Stimulated activated CD4-positive, alpha-beta T cell treated with anti-CD3 and anti-CD28 coated beads, Interleukin-4, amount 100 ng/mL, for 4 hours (primary cell): ENCODE measurements at places on chromosomes 16 and 17.

- DNase-seq = no peak
Measured at GRCh38 chr16:9248162-9248561, 156.7 kb downstream of the HAPSTR1 start.

DNA sequence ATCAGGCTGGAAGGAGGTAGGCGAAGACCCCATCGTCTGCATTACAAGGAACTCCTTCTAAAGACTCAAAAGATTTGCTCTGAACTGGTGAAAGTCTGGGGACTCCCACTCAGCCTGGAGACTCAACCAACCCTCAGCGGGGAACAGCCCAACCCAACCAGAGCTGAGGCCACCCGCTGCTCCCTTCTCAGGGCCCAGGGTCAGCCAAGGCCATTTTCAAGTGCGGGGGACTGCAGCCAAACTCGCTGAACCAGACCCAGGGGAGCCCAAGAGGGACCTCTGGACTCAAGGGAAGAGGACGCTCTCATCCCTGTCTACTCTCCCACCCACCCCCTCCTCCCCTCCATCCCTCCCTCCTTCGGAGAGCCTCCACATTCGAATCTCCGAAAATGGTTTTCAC is 24.1 kb downstream of the XYLT1 start:
- no peak for DNase-seq

- no peak for DNase-seq
Measured at GRCh38 chr16:72023962-72024361, 15.4 kb downstream of the DHODH start.

- DNase-seq = no peak
Measured at GRCh38 chr17:75830164-75831031, 13.8 kb downstream of the UNC13D start.

- DNase-seq = no peak
Measured at GRCh38 chr17:69179227-69179952, 37.7 kb upstream of the ABCA6 start.

GRCh38 chr17:78475211-78475610 is 96.8 kb downstream of the PGS1 start:
- DNase-seq = no peak

DNA sequence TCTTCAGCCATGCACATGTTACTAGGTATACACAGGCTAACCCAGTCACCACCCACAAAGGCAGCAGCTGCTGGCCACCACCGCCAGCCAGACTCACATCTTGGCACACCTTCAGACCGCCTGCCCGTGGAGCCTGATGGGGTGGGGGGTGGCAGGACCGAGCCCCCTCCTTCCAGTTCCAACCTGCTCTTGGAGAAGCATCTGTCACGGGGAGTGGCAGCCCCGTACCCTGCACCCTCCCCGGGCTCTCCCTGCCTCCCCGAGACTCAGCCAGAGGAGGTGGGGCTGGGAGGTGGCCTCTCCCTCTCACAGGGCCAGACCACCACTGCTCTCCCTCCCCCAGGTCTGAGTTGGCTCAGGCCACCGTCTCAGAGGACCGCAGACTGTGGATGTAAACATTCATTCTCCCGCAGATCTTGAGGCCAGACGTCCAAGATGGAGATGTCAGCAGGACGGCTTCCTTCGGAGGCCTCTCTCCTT is 11.3 kb upstream of the RBFOX3 start:
- DNase-seq = no peak

GRCh38 chr17:75124041-75124818 is 7.3 kb downstream of the NT5C start:
- peak; percentile 82 for DNase-seq

DNA sequence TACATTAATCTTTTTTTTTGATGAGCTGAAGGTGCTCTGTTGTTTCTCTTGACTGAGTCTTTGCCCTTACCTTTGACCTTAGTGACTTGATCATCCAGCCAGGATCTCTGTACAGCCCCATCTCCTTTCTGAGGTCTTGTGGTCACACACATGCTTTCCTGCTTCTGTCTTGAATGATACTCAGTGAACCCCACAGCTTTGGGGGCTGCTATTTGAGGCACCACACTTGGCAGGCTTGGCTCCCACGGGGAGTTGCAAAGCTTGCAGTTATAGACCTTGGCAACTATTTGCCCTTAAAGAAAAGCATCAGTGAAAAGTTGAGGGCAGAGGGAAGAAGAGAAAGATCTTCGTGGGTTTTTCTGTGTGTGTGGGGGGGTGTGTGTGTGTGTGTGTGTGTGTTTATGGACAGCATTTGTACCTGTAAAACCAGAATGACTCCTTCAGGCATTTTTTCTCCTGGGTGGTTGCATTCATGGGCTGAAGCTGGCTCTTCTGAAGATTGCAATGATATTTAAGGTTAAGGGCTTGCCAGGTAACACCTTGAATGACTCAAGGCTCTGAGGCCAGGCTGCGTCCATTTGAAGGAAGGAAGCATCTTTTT is 101.6 kb downstream of the MSI2 start:
- DNase-seq = no peak

DNA sequence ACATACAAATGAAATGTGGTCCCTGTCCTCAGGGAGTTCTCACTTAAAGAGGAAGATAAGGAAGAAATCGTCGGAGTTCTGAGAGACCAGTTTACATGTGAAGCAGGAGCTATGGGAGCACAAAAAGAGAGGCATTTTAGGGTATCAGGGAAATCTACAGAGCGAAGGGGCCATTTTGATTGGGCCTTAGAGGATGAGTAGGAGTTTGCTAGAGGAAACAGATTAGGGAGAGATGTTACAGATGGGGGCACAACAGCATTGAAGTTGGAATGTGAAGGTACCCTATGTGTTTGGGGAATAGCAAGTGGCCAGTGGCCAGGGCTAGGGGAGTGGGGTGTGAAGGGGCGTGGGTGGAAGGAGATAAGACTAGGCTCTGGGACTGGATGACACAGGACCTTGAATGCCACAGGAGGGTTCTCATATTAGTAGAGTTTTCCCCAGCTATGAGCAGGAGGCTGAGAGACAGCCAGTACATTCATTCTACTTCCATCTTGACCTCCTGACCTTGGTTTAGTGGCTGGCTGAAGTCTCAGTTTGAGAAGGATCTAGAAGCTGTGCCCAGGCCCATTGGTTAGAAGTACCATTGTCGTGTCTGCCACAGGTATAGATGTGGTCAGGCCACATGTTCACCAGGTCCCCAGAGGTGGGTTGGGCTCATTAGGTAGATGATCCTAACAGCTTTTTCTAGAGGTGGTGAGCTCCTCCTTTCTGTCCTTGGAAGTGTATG is 34.8 kb downstream of the CPNE2 start:
- no peak for DNase-seq

GRCh38 chr16:47600376-47600775 is 139.2 kb downstream of the PHKB start:
- DNase-seq = no peak
